ENCODE measurements at places on chromosomes 6 and 20. TPM values are rescaled to one million over a fixed set of nuclear protein-coding genes. Genes with fewer than 3 reads are reported as not detected.

- peaks cover 2% of the 10 kb centered on the region for H3K4me1 ChIP-seq
- no peak for DNase-seq
- no peak overlapping the region for H3K4me3 ChIP-seq
- no peaks in the 10 kb centered on the region for H3K27me3 ChIP-seq
Observed at GRCh38 chr6:69784595-69785377, 12.0 kb downstream of the LMBRD1 start.

DNA sequence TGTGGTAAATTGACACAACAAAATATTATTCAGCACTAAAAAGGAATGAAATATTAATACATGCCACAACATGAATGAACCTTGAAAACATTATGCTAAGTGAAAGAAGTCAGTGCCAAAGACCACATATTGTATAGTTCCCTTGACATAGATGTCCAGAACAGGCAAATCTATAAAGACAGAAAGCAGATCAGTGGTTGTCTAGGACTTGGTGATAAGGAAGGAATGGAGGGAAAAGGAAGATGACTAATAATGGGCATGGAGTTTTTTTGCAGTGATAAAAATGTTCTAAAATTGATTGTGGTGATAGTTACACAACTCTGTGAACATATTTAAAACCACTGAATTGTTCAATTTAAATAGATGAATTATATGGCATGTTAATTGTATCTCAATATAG is 32.5 kb downstream of the TBX18 start:
- no peak overlapping the region for H3K27ac ChIP-seq
- no peak for DNase-seq

GRCh38 chr6:123127807-123128206 is 131.8 kb downstream of the CLVS2 start:
- DNase-seq, result no peak
- no peaks in the 10 kb centered on the region for H3K36me3 ChIP-seq
- no peak overlapping the region for H3K4me3 ChIP-seq

DNA sequence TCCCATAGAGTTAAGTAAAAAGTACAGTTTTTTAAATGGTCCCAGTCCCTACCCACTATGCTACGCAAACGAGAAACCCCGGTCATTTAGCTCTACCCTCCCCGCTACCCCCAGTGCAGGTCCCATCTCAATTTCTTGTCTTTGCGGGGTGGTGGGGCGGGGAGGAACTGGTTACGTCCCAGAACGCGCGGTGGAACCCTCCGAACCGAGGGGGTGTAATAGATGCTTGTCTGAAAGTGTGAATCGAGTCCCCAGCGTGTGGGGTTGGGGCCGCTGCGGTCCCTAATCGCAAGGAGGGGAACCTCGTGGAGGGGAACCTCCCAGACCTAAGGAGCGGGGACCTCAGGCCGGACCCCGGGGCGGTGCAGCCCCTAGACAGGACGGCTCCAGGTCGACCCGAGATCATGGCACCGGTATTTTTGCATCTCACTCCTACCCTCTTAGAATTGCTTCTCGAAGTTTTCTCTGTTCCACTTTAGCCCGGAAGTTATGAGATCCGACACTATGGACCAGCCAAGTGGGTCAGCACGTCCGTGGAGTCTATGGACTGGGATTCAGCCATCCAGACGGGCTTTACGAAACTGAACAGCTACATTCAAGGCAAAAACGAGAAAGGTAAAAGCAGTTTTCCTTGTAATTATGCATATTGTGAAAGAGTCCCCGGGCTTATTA is 779 bp downstream of the HEBP2 start:
- peak overlapping the region; percentile 86 for H3K4me3 ChIP-seq
- no peaks in the 10 kb centered on the region for H3K27me3 ChIP-seq
- peaks cover 14% of the 10 kb centered on the region for H3K4me1 ChIP-seq
- peak; percentile 81 for DNase-seq

- peak overlapping the region; percentile 96 for H3K27ac ChIP-seq
- H3K27me3 ChIP-seq, result no peaks in the 10 kb centered on the region
- no peaks in the 10 kb centered on the region for H3K36me3 ChIP-seq
- H3K4me3 ChIP-seq, result peak overlapping the region; percentile 80
- DNase-seq, result no peak
- H3K4me1 ChIP-seq, result peaks cover 60% of the 10 kb centered on the region
Observed at GRCh38 chr6:111605100-111605751, 452 bp downstream of the TRAF3IP2 start.

DNA sequence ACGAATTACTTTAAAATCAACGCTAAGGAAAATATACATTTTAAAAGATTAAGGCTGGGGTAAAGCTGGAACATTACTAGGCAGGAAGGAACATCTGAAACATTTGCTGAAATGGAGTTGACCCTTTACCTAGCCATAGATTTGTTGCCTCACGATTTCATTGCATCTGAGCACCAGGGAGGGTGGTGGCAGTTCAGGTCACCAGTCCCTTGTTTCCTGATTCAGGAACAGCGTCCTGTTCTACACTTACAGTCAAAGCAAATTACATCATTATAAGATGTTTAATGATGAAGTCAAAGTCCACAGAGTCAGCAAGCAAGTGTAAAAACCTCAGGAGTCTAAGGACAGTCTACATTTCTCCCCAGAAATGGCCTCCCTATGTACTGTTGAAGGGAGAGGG is 9.0 kb upstream of the MICA start:
- no peak for DNase-seq
- no peaks in the 10 kb centered on the region for H3K36me3 ChIP-seq
- H3K4me1 ChIP-seq, result peaks cover 14% of the 10 kb centered on the region
- no peaks in the 10 kb centered on the region for H3K27me3 ChIP-seq
- H3K27ac ChIP-seq, result no peak overlapping the region

- no peaks in the 10 kb centered on the region for H3K4me1 ChIP-seq
- DNase-seq, result no peak
- H3K36me3 ChIP-seq, result peaks cover 40% of the 10 kb centered on the region
- no peaks in the 10 kb centered on the region for H3K27me3 ChIP-seq
- H3K27ac ChIP-seq, result no peak overlapping the region
- H3K4me3 ChIP-seq, result no peak overlapping the region
Observed at GRCh38 chr6:7899101-7899888, 11.3 kb downstream of the TXNDC5 start.

DNA sequence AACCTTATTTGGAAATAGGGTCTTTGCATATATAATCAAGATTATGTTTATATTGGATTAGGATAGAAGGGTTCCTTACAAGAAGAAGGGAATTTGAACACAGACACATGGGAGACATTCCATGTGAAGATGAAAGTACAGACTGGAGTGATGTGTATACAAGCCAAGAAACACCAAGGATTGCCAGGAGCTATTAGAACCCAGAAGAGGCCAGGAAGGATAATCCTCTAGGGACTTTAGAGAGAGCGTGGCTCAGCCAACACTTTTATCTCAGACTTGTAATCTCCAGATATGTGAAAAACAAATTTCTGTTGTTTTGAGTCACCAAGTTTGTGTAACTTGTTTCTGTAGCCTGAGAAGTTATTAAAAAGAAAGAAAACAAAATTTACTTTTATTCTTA is 1173.9 kb upstream of the CITED2 start:
- peak overlapping the region; percentile 4 for H3K27ac ChIP-seq
- no peak for DNase-seq
- H3K36me3 ChIP-seq, result peaks cover 21% of the 10 kb centered on the region

DNA sequence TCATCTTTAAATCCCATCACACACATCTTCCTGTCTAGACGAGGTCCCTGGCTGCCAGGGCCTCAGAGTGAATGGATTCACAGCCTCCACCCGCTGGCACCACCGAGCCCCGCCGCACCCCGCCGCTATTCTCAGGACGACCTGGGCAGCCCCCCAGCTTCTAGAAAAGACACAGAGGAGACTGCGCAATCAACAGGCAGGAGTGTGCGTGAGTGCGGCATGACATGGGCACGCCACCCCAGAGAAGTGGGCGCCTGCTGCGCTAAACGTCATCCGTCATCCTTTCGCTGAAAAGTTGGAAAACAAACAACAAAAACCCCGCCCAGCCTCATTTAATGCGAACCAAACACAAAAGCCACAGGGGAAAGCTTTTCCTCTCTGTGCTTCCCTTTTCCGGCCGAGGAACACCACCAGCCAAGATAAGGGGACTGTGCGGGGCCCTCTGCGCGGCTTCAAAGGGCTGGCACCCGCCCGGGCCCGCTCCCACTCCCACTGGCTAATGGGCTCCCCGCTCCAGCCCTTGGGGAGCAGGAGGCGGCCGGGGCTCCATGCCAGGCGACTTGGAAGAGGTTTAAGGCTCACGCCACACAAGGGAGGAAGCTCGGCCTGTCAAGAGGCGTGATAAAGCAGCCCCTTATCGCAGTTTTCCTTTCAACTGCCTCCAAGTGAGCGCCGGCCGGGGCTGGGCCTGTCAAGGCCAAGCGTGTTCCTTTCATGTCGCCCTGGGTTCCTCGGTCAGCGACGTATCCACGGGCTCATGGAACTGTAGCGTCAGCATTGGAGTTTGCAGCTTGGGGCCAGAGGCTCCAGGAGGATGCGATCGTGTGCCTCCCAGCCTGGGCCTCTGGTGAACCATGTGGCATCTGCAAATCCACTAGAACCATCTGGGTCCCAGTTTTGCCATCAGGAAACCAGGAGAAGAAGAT is 50.1 kb downstream of the NFATC2 start:
- peaks cover 14% of the 10 kb centered on the region for H3K4me1 ChIP-seq
- H3K27ac ChIP-seq, result no peak overlapping the region
- no peaks in the 10 kb centered on the region for H3K36me3 ChIP-seq
- H3K4me3 ChIP-seq, result no peak overlapping the region
- DNase-seq, result no peak

DNA sequence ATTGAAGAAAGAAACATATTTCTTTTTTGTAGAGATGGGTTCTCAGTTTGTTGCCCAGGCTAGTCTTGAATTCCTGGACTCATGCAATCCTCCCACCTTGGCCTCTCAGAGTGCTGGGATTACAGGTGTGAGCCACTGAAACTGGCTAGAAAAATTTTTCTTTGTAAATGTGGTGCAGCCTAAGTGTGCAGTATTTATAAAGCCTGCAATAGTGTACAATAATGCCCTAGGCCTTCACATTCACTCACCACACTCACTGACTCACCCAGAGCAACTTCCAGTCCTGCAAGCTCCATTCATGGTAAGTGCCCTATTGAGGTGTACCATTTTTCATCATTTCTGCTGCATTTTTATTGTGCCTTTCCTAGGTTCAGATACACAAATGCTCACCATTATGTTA is 31.4 kb downstream of the NHSL1 start:
- peaks cover 10% of the 10 kb centered on the region for H3K36me3 ChIP-seq
- H3K4me1 ChIP-seq, result peaks cover 12% of the 10 kb centered on the region
- no peak overlapping the region for H3K27ac ChIP-seq
- no peak overlapping the region for H3K4me3 ChIP-seq
- DNase-seq, result no peak
- no peaks in the 10 kb centered on the region for H3K27me3 ChIP-seq

LSM2 gene
- 50.6 TPM for total RNA-seq

SPAG4 gene
- total RNA-seq, result 1.8 TPM

All from osteocyte (in vitro differentiated cells).